ENCODE measurements at places on chromosomes 2 and 18.

- no peak for DNase-seq
Observed at GRCh38 chr18:56097621-56098020, 509.6 kb upstream of the TCF4 start.

- no peak for DNase-seq
Observed at GRCh38 chr2:10568736-10569432, 120.8 kb upstream of the ODC1 start.

- no peak for DNase-seq
Observed at GRCh38 chr2:219511547-219512325, 2.5 kb upstream of the ASIC4 start.

GRCh38 chr2:195658541-195658890 is 1.5 kb downstream of the SLC39A10 start:
- no peak for DNase-seq

All from dorsolateral prefrontal cortex (tissue), 122 donors.